Thoracic aorta endothelial cell (primary cell): ENCODE measurements at places on chromosomes 11 and 22. TPM values are rescaled to one million over a fixed set of nuclear protein-coding genes. Genes with fewer than 3 reads are reported as not detected.

The CRYBA4 gene
- not detected in 2 replicates for total RNA-seq

The TRIM66 gene
- 4.4 and 9.1 TPM in 2 replicates for total RNA-seq

The MUC6 gene
- not detected in 2 replicates for total RNA-seq

The OAF gene
- 5.7 and 22.8 TPM in 2 replicates for total RNA-seq

The SCGB1A1 gene
- total RNA-seq, result not detected in 2 replicates

The IPO7 gene
- 259 and 276 TPM in 2 replicates for total RNA-seq

The NPTXR gene
- total RNA-seq, result 0.29 and 1.3 TPM in 2 replicates

The GRM5 gene
- total RNA-seq, result 0.13 and 0.22 TPM in 2 replicates

The MRPL40 gene
- total RNA-seq, result 39.3 and 41.4 TPM in 2 replicates

The SLC17A6 gene
- not detected in 2 replicates for total RNA-seq

The SCUBE2 gene
- 0.50 and 0.80 TPM in 2 replicates for total RNA-seq

The FXYD2 gene
- 0.40 and 0.50 TPM in 2 replicates for total RNA-seq

The PKDREJ gene
- under 0.01 TPM in 2 replicates for total RNA-seq

The MRGPRX4 gene
- total RNA-seq, result not detected in 2 replicates

The INSC gene
- total RNA-seq, result 0.07 TPM in 1 of 2 replicates, not detected in the other

The TNNT3 gene
- total RNA-seq, result not detected in 2 replicates

The CRYBB3 gene
- not detected in 2 replicates for total RNA-seq

The PRAME gene
- not detected in 2 replicates for total RNA-seq

The DRD4 gene
- total RNA-seq, result not detected in 2 replicates

The OLFML1 gene
- total RNA-seq, result not detected in 2 replicates

The ALG9 gene
- total RNA-seq, result 35.2 and 38.5 TPM in 2 replicates

The MUC5AC gene
- not detected in 2 replicates for total RNA-seq

The TMEM41B gene
- total RNA-seq, result 42.2 and 50.9 TPM in 2 replicates

The MRGPRE gene
- not detected in 2 replicates for total RNA-seq

The HTR3B gene
- not detected in 2 replicates for total RNA-seq

The ANGPTL5 gene
- 0.13 TPM in 1 of 2 replicates, not detected in the other for total RNA-seq

The DDIAS gene
- total RNA-seq, result 15.0 and 19.5 TPM in 2 replicates

The LRFN4 gene
- total RNA-seq, result 14.9 and 24.2 TPM in 2 replicates
